Stimulated activated CD4-positive, alpha-beta T cell treated with anti-CD3 and anti-CD28 coated beads, TNF-alpha, amount 100 ng/mL, for 48 hours (primary cell): ENCODE measurements at places on chromosomes 4 and X.

- DNase-seq = no peak
Measured at GRCh38 chr4:142961866-142962265, 115.8 kb upstream of the INPP4B start.

- DNase-seq = no peak
Measured at GRCh38 chrX:27694667-27695066, 104.5 kb downstream of the DCAF8L2 start.

- DNase-seq = no peak
Measured at GRCh38 chr4:60482921-60483351, 717.2 kb upstream of the ADGRL3 start.

GRCh38 chr4:56156141-56156540 lies 207.4 kb downstream of the CEP135 start:
- no peak for DNase-seq
